ENCODE measurements at places on chromosomes 12 and 14. TPM values are rescaled to one million over a fixed set of nuclear protein-coding genes. Genes with fewer than 3 reads are reported as not detected.

Gene RBP5
- total RNA-seq: not detected

Gene POTEM
- not detected for total RNA-seq

- no peak overlapping the region for H3K27ac ChIP-seq
- H3K4me3 ChIP-seq: no peak overlapping the region
- H3K4me1 ChIP-seq: no peaks in the 10 kb centered on the region
- no peak for DNase-seq
Observed at GRCh38 chr12:108484431-108484830, 30.6 kb upstream of the FICD start.

DNA sequence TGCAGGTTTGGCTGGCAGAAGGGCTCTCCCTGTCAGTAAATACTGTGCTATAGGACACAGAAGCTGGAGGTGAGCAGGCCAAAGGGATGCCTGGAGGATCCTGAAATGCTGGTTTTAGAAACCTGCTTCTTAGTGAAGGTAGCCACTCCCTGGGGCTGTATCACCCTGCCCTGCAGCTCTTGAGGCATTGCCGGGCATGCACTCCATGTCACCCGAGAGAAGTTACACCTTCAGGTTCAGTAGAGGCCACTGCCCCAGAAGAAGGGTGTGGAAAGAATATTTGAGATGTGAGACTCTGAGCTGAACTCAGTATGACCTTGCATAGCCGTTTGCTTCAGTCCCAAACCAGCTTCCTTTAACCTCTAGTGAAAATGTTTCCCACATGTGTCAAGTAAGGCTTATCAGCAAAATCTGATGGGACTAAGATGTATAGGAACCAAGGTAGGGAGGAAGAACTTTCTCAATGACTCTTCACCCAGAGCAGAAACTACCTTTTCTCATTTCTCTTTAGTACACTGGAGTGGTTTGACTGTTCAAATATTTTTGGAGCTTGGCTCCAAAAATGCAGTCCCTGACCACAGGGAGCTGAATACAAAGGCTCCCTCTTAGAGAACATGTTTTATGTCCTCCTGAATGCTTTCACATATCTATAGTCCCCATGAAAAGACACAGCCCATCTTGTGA lies 164.5 kb upstream of the DYRK2 start:
- DNase-seq: no peak
- H3K27me3 ChIP-seq: no peaks in the 10 kb centered on the region
- no peaks in the 10 kb centered on the region for H3K4me1 ChIP-seq
- H3K4me3 ChIP-seq: no peak overlapping the region
- H3K27ac ChIP-seq: no peak overlapping the region
